ENCODE measurements at places on chromosomes 11 and 22.
A peak's percentile ranks its signal among the peaks of the same experiment; 100 is the strongest.

GRCh38 chr11:9821008-9821752 lies 157.3 kb downstream of the SWAP70 start:
- DNase-seq = no peak

DNA sequence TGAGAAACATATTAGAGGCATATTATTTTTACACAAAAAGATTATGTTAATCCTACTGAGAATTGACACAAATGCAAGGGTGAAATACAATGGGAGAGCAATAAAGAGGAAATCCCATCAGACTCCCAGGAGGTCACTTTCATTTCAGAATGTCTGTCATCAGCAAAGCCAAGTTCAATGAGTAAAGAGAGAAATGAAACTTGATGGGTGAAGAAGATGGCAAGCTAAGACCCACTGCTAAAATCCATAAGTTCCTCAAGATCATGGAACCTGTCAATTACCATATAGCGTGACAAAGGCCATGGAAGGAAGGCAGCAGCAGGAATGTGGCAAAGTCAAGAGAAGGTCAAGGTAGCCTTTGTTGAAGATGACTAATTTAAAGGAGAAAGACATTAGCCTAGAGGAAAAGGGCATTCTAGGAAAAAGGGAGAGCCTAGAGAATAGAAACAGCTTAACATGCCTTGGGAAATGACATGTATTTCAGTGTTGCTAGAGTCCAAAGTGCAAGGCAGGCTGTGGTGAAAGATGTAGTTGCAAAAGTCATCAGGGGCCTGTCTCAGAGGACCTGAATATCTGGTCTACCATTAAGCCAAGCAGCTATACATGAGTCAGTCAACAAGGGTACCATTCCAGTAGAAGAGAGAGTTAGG lies 43.1 kb downstream of the FAM168A start:
- DNase-seq = no peak

- peak; percentile 22 for DNase-seq
Observed at GRCh38 chr22:27749597-27750225, 51.8 kb downstream of the MN1 start.

DNA sequence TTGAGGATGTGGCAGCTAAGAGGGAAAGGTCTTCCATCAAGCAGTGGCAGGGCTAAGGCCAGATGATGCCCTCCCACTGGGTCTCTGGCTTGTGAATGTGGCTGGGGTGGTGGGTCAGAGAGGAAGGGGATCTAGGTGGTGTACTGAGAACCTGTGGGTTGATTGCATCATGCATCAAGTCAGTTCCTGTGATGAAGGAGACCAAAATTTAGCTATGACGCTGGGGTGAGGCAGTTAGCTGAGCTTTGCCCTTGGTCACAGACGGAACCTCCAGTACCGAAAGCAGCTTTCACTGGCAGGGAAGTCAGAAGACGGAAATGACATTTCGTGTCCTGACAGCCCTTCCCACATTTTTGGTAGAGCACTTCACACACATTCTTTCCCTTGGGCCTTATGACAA lies 20.7 kb downstream of the ATG16L2 start:
- DNase-seq = no peak

- no peak for DNase-seq
Observed at GRCh38 chr11:17812091-17812864, 77.7 kb downstream of the KCNC1 start.

DNA sequence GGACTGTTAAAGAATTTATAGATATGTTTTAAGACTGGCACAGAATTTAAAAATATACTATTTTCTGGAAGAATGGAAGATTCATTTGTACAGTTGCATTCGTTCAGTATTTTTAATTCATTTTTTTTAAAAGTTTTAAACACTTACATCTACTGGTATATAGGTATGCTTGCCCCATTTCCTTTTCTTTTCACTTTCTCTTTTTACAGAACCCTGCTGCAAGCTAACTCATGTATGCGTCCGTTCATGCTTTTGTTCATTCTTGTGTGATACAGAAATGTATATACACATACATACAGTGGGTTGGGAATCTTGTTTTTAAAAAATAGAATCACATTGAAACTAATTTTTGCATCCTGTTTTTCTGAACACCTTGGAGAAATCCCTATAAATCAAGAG lies 31.0 kb downstream of the PACS1 start:
- no peak for DNase-seq

DNA sequence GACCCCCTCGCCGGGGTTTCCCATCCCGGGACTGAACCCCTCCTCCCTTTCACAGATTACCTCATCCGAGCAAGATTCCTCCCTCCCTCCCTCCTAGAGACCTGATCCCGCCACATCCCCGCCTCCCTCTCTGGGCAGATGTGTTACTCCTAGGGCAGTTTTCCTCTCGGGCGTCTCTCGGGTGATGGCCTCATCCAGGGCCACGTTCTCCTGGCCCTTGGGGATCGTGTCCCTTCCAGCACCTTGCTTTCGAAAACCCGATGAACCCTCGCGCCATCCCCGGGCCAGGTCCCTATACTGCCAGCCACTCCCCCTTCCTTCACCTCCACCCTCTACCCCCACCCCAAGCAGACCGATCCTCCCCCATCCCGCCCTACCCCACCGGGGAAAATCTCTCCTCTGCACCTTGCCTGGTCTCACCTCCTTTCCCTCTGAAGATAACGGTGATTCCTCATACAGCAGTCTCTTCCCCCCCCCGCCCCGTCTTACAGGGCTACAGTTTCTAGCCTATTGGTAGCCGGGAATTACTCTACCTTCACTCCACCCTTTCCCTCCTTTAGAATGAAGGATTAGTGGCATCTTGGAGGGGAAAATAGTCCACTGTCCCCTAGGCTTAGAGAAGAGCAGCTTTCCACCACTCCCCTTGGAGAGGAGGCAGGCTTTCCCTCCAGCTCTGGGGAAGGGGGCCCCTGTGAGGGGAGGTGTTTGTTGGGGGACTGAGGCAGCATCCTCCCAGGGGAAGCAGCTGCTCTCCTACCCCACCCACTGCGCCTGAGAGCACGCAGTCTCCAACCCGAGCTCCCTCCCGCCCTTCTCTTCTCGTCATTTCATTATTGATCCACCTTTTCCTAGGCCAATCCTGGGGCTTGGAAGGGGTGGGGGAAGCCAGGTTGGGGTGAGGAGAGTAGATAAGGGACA lies 1.2 kb downstream of the KMT2A start:
- peak; percentile 62 for DNase-seq

DNA sequence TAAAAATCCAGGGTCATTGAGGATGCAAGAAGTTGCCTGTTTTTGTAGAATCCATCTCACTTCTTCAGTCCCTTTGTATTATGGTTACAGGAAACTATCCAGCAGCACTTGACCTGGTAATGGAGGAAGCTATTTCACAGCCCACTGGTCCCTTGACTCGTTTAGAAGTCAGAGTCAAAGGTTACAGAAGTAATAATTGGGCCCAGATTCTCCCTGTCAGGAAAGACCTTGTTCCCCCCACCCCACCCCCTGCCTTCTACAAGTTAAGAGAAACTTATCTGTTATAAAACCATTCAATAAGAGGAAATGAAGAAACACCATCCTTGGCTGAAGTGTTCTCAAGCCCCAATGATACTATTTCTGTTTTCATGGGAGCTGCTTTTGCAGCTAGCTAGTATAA lies 65.8 kb downstream of the CSTPP1 start:
- DNase-seq = no peak

DNA sequence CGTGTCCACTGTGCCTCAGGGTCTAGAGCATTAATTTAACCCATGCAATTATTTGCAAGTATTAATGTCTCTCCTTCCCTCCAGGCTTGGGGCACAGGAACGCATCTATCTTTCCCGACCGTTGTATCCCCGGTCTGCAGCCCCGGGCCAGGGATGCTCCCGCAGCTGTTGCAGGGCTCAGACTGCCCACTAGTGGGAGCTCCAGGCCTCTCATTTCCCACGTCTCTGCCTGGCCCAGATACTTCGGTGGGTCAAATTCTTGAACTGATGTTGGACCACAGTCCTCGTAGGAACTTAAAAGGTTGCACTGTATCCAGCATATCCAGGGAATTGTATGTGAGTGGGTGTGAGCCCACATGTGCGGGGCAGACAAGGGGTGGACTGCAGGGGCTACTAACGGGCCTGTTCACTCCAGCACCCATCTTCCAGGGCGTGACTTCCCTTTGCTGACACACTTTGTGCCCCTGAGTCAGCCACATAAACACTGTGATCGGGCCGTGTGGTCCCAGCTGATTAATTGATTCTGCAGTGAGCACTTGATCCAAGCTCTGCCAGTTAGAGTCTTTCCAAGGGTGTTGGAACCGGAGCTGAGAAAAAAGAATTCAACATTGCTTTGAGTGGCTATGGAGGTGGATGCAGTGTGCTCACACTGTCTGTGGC lies 451.3 kb downstream of the TBC1D22A start:
- no peak for DNase-seq

- peak; percentile 44 for DNase-seq
Observed at GRCh38 chr11:35525501-35526175, at the start of gene PAMR1. PAMR1 (minus strand) TSS chr11:35525616; CDS start chr11:35525585, 31 bp downstream.

DNA sequence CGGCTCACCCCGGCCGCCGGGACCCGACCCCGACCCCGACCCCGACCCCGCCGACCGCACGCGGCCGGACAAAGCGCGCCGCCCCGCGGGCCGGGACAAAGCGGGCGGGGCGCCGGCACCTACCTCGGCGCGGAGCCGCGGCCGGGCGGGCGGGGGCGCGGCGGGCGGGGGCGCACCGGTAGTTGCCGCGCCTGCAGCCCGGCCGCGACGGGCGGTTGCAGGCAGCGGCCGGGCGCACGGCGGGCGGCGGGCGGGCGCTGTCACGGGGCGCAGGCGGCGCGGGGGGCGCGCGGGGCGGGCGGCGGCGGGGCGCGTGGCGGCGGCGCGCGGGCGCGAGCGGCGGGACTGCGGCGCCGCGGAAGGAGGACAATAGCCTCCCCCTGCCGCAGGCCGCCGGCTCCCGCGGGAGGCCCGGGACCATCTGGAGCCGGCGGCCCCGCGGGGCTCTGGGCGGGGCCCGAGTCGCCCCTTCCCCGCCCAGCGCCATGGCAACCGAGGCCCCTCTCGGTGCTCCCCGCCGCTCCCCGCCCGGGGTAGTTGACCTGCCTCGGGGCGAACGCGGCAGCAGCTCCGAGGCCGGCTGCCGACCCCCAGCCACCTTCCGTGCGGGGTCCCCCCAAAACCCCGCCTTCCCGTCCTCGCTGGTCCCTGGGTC lies 851 bp downstream of the SPTBN2 start:
- DNase-seq = no peak

- DNase-seq = no peak
Observed at GRCh38 chr22:44438056-44438455, 60.0 kb downstream of the RTL6 start.

DNA sequence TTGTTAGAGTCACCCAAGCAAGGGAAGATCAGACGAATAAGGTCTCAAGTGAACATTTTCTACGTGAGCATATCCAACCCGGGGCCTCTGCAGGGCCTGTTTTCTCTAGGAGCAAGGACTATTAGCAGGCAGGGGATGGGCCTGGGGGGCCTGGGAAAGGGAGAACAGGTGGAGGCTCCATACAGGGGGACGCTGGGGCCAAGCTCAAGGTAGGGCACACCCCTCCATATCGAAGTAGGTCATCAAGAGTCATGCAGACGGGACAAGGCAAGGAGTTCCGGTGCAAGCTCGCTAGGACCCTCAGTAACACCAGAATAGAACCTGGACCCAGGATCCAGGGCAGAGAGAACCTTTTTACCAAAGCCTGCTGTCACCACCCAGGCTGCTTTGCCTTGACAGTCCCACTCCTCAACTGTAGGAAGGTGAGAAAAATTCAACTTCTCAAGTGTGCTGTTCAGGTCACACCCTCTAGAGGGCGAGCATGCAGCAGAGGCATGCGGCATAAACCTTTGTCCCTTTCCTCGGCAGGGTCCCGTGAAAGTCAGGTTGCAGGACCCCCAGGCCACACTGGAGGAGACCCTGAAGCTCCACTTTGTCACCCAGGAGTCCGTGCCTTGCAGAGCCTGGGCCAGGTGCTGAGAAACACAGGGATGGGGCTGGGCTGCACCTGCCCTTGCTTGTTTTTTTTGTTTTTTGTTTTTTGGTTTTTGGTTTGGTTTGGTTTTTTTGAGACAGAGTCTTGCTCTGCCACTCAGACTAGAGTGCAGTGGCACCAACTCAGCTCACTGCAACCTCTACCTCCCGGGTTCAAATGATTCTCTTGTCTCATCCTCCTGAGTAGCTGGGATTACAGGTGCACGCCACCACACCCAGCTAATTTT lies 8.6 kb upstream of the APOBEC3B start:
- DNase-seq = peak; percentile 51

- DNase-seq = no peak
Observed at GRCh38 chr22:25027959-25028840, 75.7 kb downstream of the KIAA1671 start.

DNA sequence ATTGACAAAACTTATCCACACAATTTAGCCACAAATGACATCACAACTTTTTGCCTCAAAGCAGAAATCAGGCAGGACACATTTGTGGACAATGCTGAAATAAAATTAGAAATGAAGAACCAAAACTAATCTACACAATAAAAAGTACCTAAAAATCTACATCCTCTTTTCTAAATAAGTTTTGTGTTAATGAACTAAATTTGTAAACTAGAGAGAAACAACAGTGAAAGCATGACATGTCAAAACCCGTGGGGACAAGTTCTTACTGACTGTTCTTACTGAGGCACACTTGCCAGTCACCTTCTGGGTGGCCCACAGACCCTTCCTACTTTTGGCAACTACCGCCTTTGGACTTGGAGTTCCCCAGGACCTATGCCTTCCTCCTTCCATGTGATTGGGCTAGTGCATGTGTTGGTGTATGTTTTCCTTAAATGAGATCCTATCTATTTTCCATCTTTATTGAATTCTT lies 60.7 kb upstream of the MUC15 start:
- DNase-seq = no peak

- no peak for DNase-seq
Observed at GRCh38 chr11:77725433-77725832, 87.8 kb upstream of the CLNS1A start.

DNA sequence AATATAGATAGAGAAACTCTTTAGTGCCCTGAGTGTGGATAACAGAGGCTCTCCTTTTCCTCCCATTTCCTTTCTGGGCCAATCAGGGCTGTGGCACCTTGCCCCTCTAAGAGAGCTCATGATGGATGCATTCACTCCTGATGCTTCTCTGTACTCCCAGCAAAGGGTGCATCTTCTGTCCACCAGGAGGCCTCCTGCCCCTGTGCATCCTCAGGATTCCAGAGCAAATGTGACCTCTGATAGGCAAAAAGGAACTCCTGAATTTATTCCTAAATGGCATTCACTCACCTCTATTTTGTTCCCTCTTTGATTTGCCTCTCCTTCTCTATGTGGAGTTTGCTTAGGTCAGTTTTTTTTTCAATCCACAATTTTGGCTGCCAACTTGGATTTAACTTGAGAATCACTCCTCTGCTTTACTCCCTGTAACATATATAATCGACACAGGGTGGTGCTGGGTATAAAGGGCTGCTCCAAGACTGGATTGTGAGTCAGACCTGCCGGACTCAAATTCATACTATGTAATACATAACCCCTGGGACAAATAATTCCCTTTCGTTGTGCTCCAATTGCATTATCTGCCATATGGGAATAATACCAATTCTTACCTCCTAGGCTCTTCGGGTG lies 1.1 kb upstream of the MRGPRX4 start:
- DNase-seq = no peak

- peak; percentile 88 for DNase-seq
Observed at GRCh38 chr11:62728171-62728988, at the start of gene TTC9C. TTC9C (plus strand) TSS chr11:62728486; CDS start chr11:62728849, 363 bp downstream.
